Pancreas (tissue), 10 donors: ENCODE measurements at places on chromosomes 4 and X. TPM values are rescaled to one million over a fixed set of nuclear protein-coding genes. Genes with fewer than 3 reads are reported as not detected.

Gene ETDA
- not detected for polyA plus RNA-seq

DNA sequence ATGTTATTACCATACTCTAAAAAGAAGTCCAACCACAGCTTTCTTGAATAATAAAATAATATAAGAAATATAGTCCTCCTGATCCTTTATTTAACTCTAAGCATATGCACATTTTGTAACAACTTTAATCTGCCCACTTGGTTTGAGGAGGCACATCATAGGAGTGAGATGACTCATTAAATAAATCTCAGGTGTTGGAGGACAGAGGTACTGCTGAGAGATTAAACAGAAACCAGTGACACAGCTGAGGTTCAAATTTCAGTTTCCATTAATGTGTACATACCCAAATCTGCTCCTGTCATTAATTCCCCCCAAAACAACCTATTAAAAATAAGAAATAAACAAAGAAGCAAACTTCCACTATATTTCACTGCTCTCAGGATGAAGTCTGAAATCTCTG, 211.0 kb downstream of the KCTD8 start:
- DNase-seq = no peak

Gene MAPK10
- 6.3 TPM for polyA plus RNA-seq

DNA sequence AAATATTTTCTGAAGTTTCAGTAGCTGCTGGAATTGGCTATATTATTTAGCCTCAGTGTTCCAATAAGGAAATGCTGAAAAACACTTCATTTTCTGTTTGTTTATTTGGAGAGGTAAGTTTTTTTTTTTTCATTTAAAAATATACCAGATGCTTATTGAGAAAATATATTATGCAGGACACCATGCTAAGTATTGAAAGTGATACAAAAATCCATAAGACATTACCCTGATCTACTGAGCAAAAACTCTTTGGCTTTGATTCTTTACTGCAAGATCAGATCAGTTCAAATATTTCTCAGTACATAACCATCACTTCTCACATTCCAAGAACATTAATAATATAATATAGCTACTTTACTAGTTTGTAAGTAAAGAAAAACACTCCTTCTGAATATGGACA, 123.4 kb upstream of the PACRGL start:
- DNase-seq = no peak

Gene IL9R
- polyA plus RNA-seq = 0.05 TPM

DNA sequence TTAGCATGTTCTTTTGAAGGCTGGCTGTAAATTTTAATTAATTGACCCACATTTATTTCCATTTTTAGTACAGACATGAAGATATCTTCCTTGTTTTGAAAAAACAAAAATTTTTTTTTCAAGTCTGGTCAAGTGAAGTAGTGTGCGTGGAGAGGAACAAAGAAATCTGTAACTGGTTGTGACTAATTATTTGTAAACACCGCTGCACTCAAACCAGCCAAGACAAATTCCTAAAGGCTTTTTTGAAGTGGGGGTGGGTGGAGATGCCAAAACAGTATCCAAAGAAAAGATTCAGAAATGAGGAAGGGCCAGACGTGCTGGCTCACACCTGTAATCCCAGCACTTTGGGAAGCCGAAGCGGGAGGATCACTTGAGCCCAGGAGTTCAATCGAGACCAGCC, 88.3 kb downstream of the SHROOM2 start:
- DNase-seq = no peak

GRCh38 chr4:169659716-169660670, 39.6 kb downstream of the CLCN3 start:
- DNase-seq = peak; percentile 86

Gene DCAF8L2
- polyA plus RNA-seq = not detected

DNA sequence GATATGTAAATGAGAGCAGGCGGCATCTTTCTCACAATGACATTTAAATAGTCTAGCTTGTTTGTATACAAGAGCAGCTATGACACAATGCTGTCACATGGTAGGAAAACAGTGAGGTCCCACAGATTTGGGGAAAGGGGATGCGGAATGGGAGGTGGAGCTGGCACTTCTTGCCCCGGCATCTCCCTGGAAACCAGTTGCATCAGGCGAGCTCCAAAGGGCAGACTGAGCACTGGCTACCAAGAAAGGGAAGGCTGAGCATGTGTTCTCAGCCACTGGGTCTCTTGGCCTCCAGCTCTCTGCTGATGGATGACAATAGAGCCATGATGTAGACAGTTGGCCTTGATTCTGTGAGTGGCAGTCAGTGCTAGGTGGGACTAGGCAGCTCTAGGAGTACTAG, 109.0 kb downstream of the UCHL1 start:
- DNase-seq = no peak

GRCh38 chrX:49754233-49754857, 58.6 kb upstream of the PAGE1 start:
- DNase-seq = no peak

DNA sequence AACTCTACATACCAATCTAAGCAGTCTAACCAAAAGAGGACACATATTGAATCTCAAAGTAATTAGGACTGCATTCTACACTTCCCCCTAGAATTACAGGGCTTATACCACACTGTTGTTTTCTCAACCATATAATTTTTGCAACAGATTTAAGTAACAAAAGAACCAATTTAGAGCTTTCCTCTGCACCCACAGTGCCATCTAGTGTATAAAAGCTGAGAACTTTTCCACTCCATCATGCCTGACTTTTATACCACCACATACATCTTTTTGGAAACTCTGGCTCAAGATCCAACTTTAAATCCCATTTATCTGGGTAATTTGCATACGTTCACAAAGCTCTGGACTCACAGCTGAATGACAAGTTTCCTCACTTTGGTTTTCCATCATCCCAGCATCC, 99.5 kb downstream of the EFHC2 start:
- no peak for DNase-seq

- no peak for DNase-seq
Measured at GRCh38 chr4:159143687-159144086, 40.8 kb downstream of the RAPGEF2 start.

DNA sequence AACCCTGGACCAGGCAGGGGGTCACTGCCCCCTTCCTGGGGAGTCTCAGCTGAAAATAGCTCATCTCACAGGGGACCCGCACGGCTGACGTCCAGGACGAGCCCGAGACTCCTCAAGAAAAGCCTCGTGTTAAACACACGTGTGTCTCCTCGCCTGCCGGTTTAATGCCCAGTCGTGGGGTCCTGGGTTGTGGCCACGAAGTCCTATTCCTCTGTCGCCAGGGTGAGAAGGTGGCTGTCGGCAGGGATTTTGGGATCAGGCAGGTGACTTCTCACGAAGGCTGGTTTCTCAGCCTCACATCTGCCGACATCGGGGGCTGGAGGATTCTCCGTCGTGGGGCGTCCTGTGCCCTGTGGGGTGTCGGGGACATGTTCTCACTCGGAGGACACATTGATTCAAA, 44.3 kb upstream of the PPP2R3B start:
- DNase-seq = no peak

GRCh38 chr4:22071749-22072148, 123.2 kb upstream of the KCNIP4 start:
- DNase-seq = no peak

DNA sequence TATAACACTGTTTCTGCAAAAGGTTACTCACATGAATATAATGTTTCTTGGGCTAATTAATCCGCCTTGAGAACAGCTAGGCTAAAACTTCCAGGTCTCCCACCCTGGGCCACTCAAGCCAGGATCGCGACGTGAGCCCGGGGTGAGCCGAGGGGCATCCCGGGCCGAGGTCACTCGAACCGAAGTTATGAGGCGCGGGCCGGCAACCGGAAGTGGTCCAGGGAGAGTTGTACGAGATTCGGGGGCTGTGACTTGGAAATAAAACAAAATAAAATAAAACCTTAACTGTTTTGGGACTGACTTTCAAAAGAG, 317 bp downstream of the CMC4 start:
- no peak for DNase-seq

GRCh38 chrX:148938348-148938747, 437.9 kb downstream of the AFF2 start:
- no peak for DNase-seq

- DNase-seq = peak; percentile 75
Measured at GRCh38 chr4:89056953-89057398, at the start of gene FAM13A. FAM13A (minus strand) TSS chr4:89057185; CDS start chr4:89056964, 221 bp downstream.

GRCh38 chr4:176793060-176793605, 411 bp upstream of the VEGFC start:
- peak; percentile 75 for DNase-seq
